Natural killer cell (primary cell): ENCODE measurements at places on chromosomes 16 and 17. TPM values are rescaled to one million over a fixed set of nuclear protein-coding genes. Genes with fewer than 3 reads are reported as not detected.

The ACSM3 gene
- 4.4 TPM for total RNA-seq

The IRX5 gene
- not detected for total RNA-seq

The KCNAB3 gene
- total RNA-seq = 11.7 TPM

The RUNDC1 gene
- total RNA-seq = 15.8 TPM

The SEPTIN12 gene
- total RNA-seq = not detected

The CES1 gene
- 1.7 TPM for total RNA-seq

The PDPK1 gene
- 80.7 TPM for total RNA-seq

The OR3A2 gene
- total RNA-seq = 1.2 TPM

The C17orf78 gene
- total RNA-seq = not detected

The ABCC11 gene
- 0.20 TPM for total RNA-seq

The CCL1 gene
- total RNA-seq = not detected
